A172 (cell line): ENCODE measurements at places on chromosomes 16 and 17.

- peak; percentile 52 for DNase-seq
Measured at GRCh38 chr16:23333034-23333579, 31.0 kb downstream of the SCNN1B start.

DNA sequence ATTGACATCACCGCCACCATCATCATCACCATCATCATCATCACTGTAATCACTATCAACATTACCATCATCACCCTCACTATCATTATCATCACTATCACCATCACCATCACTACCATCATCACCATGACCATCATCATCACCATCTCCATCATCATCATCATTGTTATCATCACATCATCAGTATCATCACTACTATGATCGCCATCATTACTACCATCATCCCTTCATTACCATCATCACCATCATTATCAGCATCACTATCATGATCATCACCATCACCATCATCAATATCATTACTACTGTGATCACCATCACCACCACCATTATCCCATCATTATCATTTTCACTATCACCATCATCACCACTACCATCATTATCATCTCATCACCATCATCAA is 368.3 kb downstream of the SEC14L1 start:
- no peak for DNase-seq

DNA sequence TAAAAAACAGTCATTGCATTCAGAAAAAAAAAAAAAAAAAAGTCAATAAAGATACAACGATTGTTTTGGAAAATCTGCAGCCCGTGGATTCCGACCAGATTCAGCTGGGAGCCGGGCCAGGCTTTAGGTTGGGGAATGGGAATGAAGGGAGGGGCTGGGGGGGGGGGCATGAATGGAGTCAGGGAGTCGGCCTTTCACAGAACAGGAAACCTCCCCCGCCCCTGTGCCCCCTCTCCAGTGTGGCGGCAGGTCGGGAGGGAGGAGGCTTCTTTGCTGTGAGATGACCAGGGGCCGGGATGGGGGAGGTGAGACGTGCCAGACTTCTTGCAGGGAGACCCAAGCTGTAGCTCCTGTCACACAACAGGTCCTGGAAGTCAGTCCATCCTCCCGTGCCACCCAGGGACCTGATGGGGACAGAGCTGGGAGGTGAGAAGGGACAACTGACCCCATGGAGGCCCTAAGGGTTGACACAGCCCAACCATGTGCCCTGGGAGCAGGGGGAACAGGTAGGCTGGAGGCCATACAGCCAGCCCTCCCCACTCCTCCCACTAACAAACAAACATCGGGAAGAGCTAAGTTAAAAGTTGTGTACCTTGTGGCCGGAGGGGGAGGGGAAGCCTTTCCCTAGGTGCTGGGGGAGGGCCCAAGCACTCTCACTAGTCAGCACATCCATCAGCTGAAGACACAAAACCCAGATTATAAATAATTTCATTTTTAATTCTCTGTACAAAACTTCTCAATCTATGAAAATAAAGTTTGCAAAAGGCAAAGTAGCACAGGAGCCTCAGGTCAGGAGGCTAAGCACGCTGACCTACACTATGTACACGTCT is 25.2 kb downstream of the SREBF1 start:
- DNase-seq: no peak

GRCh38 chr17:59840329-59841090 is 52.2 kb downstream of the TUBD1 start:
- DNase-seq: no peak

- peak; percentile 40 for DNase-seq
Measured at GRCh38 chr16:9061358-9061813, 30.1 kb upstream of the HAPSTR1 start.

GRCh38 chr17:45734598-45734997 is 49.5 kb upstream of the CRHR1 start:
- DNase-seq: no peak

GRCh38 chr17:79042421-79043190 is 18.6 kb downstream of the C1QTNF1 start:
- DNase-seq: peak; percentile 80

DNA sequence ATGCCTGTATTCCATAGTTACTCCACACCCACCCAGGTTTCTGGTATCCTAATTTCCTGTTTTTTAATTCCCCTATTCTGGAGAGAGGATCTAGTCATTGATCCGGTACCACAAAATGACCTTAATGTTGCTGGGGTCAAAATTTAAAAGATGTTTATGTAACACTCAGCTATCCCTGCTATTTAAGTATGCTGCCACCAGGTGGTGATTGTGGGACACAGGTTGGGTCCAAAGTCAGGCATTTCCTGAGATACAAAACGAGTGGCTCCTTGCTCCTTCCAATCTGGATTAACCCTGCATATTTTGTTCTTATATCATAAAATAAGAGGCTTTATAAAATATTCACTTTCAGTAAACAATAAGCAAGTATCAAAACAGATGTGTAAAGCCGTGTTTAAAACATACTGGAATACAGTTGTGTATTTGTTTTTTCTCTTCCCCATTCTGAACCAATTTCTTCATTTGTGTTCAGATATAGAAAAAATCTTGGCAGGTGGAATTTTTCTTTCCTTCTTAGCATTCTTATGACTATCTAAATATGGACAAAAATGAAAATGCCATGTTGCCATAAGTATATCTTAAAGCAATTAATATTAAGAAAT is 16.3 kb downstream of the HS3ST4 start:
- DNase-seq: no peak

GRCh38 chr17:51463353-51463752 is 203.0 kb downstream of the UTP18 start:
- no peak for DNase-seq

GRCh38 chr17:50209472-50210239 is 8.2 kb upstream of the COL1A1 start:
- DNase-seq: peak; percentile 97

GRCh38 chr17:4972752-4973151 is 5.1 kb upstream of the SPAG7 start:
- no peak for DNase-seq

DNA sequence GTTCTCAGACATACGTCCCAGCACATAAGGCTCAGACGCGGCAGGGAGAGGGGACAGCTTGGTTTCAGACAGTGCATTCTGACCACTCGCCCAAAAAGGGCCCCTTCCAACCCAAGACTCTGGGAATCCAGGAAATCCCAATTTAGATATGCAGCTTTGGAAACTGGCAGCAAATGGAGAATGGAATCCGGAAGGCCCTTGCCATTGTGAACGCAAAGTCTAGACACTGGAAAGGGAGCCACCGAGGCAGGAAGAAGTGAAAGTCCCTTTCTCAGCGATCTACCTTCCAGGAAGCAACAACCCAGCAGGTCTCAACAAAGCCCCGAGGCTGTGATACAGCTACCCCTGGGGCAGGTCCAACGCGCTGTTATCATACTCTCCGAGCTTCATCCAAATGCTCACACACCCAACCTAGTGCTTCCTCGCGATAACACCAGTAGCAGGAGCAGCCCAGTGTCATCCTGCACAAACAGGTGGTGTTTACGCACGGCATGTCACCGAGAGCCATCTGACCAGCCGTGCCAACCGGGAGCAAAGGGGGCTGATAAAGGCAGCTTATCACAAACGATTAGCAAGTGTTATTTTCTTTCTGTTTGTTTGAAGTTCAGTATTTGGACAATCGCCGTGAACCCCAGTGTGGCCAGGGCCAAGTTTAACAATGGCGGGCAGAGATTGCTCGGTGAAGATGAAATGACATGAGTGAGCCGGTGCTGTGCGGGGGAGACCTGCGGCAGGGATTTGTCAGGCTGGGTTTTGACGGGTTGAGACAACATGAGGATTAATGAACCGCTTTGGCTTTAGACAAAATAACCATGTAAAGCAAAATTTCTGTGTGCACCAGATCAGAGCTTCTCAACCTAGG is 240.6 kb downstream of the FOXL1 start:
- DNase-seq: no peak

- DNase-seq: no peak
Measured at GRCh38 chr16:46932802-46933201, 40.7 kb downstream of the DNAJA2 start.

DNA sequence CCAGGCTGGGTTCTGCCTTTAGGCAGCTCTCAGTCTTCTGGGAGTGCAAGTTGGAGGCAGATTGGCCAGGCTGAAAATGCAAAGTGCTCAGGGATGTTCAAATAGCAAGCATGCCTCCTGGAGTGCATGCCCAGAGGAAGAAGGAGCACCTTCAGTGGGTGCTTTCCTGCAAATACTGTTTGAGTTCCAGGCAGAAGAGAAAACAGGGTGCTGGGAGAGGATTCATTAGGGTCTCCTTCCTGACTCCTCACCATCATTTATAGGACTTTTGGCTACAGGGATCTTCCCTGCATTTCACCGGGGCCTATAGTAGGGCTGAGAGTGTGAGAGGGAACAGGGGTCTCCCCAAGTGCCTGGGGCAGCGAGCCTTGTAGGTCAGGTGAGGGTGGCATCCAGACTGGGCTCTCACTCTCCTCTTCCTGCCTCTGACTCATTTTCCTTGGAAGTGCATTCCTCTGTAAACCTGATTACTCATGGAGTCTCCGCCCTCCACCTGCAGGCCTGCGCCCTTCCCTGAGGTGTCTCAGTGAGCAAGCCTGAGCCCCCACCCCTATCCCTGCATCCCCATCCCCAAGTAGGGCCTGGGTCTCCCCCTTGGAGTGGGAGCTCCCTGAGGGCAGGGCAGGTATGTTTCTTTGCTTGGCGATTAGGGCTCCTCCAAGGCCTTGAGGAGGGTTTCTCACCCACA is 17.1 kb upstream of the TNS4 start:
- peak; percentile 93 for DNase-seq

DNA sequence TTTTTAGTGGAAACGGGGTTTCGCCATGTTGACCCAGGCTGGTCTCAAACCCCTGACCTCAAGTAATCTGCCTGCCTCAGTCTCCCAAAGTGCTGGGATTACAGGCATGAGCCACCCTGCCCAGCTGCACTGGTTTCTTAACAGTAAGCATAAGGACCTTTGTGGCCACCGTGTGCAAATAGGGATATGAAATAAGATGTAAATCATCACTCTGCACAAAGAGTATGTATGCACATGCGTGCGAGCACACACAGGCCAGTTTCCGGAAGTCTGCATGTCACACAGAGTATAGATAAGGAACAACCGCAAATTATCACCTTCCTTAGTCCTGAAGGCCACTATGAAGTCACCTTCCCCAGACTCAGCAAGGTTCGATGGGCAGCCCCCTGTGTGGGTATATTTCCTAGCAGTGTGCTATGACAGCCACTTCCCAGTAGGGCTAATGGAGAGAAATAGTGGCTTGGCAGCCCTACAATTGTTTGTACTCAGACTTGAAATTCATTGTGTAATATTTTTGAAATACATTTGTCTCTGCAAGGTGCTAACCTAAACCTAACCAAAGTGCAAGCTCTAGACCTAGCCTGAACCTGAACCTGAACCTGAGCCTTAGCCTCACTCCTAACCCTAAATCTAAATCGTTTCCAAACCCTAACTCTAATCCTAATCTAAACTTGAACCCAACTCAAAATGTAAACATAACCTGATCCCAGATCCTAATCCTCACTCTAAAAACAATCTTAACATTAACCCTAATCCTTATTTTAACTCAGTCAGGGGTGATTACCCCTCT is 48.4 kb upstream of the SKAP1 start:
- DNase-seq: no peak

DNA sequence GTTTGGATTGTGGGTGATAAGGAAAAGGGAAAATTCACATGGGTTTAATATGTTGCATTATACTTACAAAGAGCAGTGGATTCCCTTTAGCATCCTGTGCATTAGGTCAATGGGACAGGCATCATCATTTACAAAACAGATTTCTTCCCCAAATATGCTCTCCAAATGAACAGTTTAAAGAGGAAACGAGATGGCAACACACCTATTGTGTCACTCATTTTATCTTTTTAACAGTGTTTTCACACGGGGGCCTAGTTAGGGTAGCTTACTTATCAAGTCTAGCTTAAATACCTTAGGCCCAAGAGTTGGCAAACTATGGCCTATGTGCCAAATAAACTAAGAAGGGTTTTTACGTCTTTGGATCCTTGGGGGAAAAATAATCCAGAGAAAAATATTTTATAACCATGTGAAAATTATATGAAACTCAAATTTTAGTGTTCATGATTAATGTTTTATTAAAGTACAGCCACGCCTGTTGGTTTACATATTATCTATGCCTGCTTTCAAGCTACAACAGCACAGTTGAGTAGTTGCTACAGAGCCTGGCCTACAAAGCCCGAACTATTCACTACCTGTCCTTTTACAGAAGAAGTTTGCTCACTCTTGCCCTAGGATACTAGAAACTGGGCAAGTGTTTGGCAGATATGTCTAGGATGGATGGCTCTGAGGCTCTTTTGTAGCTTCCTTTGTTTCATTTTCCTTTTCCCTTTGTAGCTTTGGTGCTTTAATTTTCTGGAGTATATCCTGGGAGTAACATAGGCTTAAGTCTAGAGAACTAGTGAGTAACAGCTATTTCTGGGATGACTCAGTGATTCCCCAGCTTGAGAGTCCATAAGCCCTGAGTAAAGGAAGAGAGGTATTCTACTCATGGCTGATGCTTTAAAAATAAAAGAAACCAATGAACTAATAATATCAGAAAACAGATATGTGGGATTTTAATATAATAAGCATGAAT is 12.4 kb downstream of the NUP93 start:
- DNase-seq: peak; percentile 86

- no peak for DNase-seq
Measured at GRCh38 chr16:3032624-3033023, 4.1 kb downstream of the BICDL2 start.

DNA sequence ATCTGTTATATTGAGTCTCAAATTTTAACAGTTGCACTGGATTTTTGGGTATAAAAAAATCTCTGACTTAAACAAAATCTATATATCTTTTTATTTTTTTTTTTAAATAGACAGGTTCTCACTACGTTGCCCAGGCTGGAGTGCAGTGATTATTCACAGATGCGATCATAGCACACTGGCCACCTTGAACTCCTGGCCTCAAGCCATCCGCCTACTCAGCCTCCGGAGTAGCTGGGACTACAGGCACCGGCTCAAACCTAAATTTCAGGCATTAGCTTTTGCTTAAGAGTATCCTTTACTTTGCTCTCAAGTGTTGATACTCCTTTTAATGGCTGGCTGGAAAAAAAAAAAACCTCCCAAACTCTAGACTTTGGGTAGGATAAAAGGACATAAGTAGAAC is 61.6 kb downstream of the RPGRIP1L start:
- DNase-seq: no peak

DNA sequence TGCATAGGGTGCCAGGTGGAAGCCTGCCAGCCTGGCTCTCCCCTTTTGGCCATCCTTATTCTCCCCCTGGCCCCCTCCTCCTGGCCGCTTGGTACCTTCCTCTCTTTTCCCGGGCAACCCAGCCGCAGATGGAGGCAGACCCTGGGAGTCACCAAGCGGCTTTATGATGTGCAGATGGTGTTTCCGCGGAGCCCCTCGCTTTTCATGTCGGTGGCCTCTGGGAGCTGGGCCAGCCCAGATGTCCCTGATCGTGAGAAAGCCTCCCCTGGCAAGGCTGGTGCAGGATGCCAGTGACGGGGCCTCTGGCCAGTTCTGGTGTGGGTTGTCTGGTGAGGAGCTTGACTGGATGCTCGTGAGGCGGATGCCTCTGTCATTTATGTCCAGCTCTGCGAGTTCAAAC is 18.0 kb upstream of the BRD7 start:
- DNase-seq: no peak

GRCh38 chr17:77311371-77311981 is 170.7 kb downstream of the SEC14L1 start:
- DNase-seq: no peak

- no peak for DNase-seq
Measured at GRCh38 chr16:3282103-3282729, 1.1 kb upstream of the ZNF263 start.
